ENCODE measurements at places on chromosomes 1 and 21.

- DNase-seq: no peak
Observed at GRCh38 chr1:156270314-156270713, 12.3 kb downstream of the SMG5 start.

DNA sequence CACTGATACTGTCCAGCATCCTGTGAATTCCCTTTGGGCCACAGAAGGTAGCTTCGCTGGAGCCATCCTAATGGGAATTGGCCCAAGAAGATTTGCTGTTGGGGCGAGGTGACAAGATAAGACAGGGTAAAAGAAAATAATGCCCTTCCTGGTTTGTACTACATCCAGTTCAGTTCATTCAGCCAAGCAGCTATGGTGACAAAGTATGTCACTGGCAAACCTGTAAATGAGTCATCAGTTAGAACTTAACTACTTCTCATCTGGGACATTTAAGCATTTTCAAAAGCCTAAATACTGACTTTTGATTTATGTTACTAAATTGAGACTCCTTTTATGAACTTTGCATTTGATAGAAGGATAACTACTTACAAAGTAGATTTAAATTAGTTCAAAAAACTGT is 54.2 kb downstream of the WDR64 start:
- no peak for DNase-seq

DNA sequence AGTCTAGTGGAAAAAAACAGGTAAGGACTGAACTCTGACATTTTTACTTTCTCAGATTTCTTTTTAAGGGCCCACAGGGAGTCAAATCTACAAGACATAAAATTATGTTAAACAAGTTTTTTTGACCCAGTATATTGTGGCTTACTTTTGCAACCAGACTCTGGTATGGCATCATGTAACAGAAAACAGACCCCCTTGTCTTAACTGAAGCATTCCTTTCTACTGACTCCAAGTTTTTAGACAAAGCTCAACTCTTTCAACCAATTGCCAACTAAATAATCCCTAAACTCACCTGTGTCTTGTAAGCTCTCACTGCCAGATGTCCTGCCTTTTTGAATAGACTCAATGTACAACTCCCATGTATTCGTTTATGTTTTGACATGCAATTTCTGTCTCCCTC is 64.3 kb downstream of the FASLG start:
- no peak for DNase-seq

GRCh38 chr21:38831526-38832467 is 26.1 kb downstream of the ETS2 start:
- no peak for DNase-seq

DNA sequence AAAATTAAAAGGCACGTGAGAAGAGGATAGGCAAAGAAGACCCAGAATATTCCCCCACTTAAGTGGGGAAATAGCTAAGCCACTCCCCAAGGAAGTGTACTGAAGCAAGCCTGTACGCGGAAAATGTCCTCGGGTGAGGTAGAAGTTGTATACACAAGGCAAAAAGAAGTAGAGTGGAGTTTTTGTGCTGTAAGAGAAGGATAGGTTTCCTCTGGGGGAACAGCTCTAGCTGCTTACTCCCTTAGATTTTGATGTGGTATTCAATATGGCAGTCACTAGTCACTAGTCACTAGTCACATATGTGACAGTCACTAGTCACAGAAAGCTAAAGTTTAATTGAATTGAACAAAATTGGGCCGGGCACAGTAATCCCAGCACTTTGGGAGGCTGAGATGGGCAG is 7.6 kb downstream of the TXNIP start:
- DNase-seq: no peak

- DNase-seq: no peak
Observed at GRCh38 chr1:226553266-226553923, 4.8 kb downstream of the STUM start.

- DNase-seq: no peak
Observed at GRCh38 chr1:56240400-56240799, 339.0 kb downstream of the PLPP3 start.

DNA sequence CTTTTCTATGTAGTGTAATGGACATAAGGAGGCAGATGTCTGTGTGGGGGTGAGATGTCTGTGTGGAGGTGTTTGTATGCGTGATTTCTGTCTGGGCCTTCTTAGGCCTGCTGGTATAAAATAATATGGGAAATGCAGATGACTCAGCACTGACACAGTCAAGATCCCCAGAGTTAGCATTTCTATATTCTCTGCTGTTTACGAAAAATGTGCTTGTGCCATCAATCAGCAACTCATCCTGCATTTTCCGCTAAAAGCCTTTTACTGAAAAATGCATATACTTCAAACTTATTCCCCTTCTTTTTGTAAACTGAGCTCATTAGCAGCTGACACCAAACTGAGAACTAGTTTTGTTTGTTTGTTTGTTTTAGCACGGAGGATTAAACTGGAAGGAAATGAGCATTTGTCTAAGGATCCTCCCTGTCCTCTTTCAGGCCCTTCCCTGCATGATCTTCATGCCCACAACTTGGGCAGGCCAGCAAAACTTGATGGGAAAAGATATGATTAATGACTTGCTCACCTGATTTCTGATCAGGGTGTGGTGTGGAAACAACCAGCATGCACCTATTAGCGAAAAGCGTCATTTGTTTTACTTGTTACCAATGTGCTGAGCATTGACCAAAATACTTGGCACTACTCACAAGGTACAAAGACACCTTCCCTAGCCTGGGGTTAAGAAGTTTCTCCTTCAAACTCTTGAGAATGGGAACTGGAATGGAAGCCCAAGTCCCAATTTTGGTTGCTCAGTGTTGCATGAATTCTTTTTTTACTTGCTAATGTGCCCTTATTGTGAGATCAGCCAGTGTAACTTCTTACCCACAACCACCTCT is 77.4 kb downstream of the NDUFS5 start:
- DNase-seq: no peak

- no peak for DNase-seq
Observed at GRCh38 chr1:63750721-63751120, 23.1 kb upstream of the ROR1 start.

DNA sequence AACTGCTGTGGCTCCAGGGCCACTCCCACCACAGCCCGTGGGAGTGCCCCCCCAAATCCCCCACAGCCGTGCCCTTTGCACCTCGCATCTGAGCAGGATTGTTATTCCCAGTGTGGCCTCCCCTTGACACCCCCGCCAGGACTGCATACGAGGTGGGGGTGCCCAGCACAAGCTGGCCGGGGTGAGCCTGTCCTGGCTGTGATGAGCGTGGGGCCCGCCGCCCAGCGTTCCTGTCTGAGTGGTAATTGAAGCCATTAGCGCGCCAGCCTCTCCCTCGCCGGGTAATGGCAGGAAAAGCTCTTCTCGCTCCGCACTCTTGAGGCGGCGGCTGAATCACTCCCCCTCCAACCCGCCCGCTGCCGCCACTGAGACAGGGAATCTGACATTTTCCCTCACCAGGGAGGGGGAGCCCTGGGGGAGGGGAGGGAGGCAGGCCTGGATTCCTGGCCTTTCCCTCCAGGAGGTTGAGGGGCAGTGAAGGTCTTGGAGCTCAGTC is 27.7 kb downstream of the PTPRF start:
- DNase-seq: no peak

- no peak for DNase-seq
Observed at GRCh38 chr1:65103807-65104206, 44.2 kb upstream of the AK4 start.

DNA sequence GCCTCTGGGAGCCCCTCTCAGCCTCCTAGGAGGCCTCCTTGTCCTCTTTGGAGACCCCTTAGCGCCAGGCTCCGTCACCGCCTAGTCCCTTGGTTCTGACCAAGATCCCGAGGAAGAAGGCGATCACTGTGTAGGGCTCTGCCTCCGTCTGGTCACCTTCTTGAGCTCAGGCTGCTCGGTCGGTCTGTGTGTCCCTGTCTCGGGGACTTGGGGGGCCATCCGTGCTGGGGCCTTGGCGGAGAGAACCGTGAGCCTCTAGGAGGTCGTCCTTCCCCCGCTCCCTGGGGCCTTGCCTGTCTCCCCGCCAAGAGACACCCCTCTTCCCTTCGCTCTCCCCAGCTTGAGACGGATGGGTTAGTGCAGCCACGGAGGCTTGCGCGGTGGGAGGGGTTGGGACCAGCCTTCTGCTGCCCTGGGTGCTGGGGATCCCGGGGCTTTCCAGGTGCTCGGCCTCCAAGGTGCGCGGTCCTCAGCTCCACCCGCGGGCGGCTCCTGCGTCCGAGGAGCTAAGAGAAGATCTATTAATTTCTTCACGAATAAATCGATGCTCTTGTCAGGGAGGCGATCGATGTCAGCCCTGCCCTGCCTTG is 701 bp upstream of the INSRR start:
- peak; percentile 15 for DNase-seq

GRCh38 chr1:36528361-36529349 is 45.9 kb upstream of the CSF3R start:
- no peak for DNase-seq

DNA sequence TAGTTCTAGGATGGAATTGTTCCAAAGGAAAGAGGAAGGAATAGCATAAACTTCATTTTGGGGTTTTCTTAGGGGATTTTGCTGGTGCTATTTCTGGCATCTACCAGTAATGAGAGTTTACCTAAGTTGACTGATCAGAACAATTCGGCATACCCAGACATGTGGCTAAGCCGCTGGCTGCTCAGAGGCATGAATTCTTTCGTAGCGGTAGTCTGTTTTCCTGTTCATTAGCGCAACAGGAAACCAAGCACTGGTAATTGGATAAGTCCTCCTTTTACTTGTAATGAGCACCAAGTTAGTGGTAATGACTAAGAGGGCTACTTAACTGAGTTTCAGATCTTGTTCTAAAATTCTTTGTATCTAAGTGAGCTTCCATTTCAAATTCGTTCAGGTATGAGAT is 38.6 kb downstream of the C21orf91 start:
- DNase-seq: peak; percentile 36

DNA sequence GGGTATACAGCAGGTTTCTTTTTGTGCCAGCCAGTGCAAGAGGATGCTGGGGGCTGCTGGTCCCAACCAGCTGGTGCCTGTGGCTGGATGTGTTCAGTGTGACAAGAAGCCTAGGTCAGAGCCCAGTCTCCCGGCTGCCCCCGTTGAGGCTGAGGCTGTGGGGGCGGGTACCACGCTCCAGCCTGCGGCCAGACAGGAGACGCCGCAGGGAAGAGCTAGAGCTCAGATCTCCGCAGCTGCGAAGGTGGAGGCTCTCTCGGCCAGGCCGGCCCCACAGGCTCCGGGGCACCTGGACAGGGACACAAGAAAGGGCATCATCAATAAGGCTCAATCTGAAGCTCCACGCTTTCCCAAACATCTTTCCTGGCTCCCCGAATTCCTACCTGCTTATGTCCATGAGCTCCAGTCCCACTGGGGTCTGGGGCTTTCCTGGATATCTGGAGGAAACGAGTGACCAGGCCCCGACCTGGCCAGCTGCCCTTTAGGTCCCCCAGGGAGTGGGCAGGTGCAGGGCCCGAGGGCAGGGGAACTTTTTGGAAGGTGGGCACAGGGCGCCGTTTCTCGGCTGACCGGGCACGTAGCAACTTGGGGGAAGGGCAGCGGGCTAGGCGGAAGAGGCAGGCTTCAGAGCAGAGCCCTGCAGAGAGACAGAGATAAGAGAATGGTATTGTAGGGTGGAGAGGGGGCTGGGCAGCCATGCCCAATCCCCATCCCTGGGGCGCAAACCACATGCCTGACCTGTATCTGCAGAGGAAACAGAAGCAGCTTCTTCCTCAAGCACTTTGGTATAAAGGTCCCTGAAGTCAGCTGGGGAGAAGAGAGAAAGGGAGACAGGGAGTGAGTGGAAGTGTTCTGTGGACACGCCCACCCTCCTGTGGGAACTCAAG is 7.4 kb downstream of the ENTREP3 start:
- no peak for DNase-seq

- DNase-seq: no peak
Observed at GRCh38 chr1:87318056-87318650, 10.5 kb upstream of the LMO4 start.

DNA sequence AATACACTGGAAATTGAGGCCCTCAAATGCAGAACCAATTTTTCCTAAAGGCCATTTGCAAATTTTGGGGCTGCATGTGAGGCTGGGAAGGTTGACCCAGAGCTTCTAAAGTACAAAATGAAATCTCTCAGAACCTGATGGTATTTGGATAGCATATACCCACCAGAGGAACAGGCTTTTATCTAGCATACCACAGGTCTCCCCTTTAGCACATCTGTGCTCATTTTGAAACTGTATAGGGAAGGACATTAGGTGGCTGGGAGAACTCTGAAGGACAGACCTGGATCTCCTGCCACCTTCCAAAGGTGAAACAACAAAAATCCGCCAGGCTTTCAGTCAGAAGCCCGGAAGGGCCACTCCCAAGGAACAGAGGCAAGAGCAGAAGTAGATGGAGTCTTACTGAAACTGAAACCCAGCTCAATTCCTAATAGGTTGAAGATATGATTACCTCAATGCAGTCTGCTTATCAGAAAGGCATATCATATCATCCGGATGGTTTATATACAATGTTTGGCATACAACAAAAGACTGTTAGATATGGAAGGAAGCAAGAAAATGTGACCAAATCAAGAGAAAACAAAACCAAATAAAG is 11.6 kb downstream of the CD55 start:
- DNase-seq: no peak

GRCh38 chr1:42165511-42166210 is 1.1 kb upstream of the GUCA2A start:
- DNase-seq: no peak

GRCh38 chr1:197618061-197618460 is 157.2 kb downstream of the DENND1B start:
- DNase-seq: no peak

Data from stimulated activated CD4-positive, alpha-beta T cell treated with anti-CD3 and anti-CD28 coated beads, Interleukin-4, amount 100 ng/mL, for 4 hours (primary cell).